SJCRH30 (cell line): ENCODE measurements at places on chromosomes 3 and 15.

DNA sequence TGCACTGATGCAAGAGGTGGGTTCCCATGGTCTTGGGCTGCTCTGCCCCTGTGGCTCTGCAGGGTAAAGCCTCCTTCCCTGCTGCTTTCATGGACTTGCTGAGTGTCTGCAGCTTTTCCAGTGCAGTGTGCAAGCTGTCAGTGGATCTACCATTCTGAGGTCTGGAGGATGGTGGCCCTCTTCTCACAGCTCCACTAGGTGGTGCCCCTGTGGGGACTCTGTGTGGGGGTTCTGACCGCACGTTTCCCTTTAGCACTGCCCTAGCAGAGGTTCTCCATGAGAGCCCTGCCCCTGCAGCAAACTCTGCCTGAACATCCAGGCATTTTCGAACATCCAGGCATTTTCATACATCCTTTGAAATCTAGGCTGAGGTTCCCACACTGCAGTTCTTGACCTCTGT is 329.8 kb upstream of the NAALADL2 start:
- H3K36me3 ChIP-seq: no peaks in the 10 kb centered on the region
- no peak for DNase-seq
- no peak overlapping the region for H3K27ac ChIP-seq
- no peaks in the 10 kb centered on the region for H3K27me3 ChIP-seq
- H3K4me3 ChIP-seq: no peak overlapping the region
- peaks cover 17% of the 10 kb centered on the region for H3K4me1 ChIP-seq

- H3K27me3 ChIP-seq: no peaks in the 10 kb centered on the region
- peak; percentile 59 for DNase-seq
- peaks cover 29% of the 10 kb centered on the region for H3K4me1 ChIP-seq
- no peaks in the 10 kb centered on the region for H3K36me3 ChIP-seq
- H3K4me3 ChIP-seq: no peak overlapping the region
Measured at GRCh38 chr3:58167431-58168351, 43.1 kb downstream of the DNASE1L3 start.

DNA sequence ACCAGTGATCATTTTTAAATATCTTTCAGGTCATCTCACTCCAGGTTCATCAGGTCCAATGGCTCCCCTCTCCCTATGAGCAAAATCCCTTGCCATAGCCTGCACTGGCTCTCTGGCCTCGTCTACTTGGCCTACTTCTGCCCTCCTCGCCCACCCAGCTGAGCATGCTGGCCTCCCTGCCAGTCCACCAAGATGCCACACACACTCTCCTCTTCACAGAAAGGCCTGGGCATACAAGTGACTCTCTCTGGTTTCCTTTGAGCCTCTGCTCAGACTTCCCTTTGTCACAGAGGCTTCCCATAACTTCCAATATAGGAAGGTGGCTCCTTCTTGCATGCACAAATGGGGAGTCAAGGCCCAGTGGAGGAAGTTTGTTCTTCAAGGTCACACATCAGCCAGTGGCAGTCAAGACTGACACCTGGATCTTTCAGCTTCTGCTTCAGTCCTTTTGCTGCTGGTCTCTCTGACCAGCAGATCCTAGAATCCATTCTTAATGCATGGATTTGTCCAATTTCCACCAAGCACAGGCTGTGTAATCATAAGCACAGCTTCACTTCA is 223.2 kb upstream of the HES1 start:
- DNase-seq: no peak
- H3K36me3 ChIP-seq: no peaks in the 10 kb centered on the region
- H3K27ac ChIP-seq: no peak overlapping the region
- H3K4me3 ChIP-seq: no peak overlapping the region
- no peaks in the 10 kb centered on the region for H3K27me3 ChIP-seq
- H3K4me1 ChIP-seq: no peaks in the 10 kb centered on the region

- no peak overlapping the region for H3K4me3 ChIP-seq
- no peaks in the 10 kb centered on the region for H3K27me3 ChIP-seq
Measured at GRCh38 chr3:134186391-134186790, 64.3 kb downstream of the RYK start.
